ENCODE measurements at places on chromosomes 2 and 18.

GRCh38 chr2:164495491-164496223, 125.6 kb downstream of the GRB14 start:
- DNase-seq = peak; percentile 21

DNA sequence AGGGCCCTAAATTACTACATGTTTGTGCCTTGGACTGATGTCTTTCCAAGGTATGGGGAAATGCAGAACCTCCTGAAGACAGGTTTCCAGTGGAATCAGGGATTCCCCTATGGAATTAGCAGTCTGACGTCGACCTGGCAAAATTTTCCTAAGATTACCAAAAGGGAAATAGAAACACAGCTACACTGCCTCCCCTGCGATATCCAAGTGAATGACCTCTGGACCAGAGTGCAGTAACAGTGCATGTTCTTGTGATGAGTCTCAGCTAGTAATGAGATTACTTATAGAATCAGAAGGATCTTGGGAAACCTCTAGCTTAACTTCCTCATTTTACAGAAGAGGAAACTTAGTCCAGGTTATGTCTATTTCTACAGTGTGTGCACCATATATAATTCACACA, 21.3 kb upstream of the CHST9 start:
- DNase-seq = no peak

GRCh38 chr2:77797088-77797487, 274.9 kb upstream of the LRRTM4 start:
- DNase-seq = no peak

DNA sequence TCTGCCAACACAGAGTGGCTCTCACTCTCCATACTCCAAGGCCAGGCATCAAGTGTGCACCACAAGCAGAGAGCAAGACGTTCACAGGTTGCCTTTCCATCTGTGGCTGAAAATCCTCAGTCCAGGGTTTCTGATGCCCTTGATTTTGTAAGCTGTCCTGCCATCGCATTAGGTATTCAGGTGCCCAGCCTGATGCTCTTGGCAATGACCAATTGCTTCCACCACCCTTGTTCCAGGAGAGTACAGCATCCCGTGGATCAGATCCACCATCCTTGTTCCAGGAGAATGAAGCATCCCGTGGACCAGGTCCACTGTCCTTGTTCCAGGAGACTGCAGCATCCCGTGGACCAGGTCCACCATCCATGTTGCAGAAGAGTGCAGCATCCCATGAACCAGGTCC, 133.4 kb upstream of the GPC1 start:
- no peak for DNase-seq

DNA sequence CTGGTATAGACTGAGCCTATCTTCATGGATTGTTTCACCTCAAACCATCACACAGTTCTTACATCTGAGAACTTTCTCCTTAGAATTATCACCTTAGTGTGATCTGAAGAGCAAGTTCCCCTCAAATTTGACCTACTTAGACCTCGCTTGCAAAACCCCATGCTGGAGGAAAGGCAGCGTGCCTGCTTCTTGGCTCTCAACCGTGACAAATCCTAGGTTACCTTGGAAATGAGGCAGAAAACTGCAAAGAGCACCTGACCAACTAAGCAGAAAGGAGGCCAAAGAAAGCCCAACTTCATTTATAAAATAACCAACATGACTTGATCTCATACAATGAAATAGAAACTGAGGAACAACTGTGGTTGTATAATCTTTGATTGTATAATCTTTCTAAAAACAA, 146.4 kb downstream of the RAB3GAP1 start:
- no peak for DNase-seq

- no peak for DNase-seq
Observed at GRCh38 chr18:52615943-52616342, 275.9 kb downstream of the DCC start.

DNA sequence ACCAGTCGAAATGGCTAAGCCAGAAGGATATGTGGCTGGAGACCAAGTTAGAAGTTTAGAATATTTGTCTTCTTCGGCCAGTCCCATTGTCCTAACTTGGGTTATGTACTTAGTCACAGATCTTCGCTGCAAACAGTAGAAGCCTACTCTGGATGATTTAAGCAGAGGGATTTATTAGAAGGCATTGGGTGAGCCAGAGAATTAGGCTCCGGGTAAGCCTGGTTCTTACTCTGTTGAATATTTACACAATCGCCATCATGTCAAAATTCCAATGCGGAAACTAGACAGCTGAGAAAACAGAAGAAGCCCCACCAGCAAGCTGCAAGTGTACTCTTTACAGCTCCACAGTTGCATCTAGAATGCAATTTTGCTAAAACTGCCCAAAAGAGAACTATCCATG, 276.6 kb downstream of the CMPK2 start:
- no peak for DNase-seq

DNA sequence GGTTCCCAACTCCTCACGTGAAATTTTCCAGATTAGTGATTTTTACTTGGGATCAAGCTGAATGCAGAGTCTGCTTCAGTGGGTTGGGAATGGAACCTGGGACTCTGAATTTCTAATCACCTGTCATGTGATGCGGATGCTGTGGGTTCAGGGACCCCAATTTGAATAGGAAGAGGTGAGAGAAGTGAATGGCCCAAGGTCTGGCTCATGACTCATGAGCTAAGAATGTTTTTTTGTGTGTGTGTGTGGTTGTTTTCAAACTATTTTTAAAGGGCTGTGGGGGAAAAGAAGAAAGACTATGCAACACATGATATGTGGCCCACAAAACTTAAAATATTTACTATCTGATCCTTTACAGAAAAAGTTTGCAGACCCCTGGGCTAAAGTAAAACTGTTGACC, 108.5 kb upstream of the CYRIA start:
- DNase-seq = no peak

GRCh38 chr2:196331143-196331542, 159.8 kb upstream of the STK17B start:
- DNase-seq = no peak

DNA sequence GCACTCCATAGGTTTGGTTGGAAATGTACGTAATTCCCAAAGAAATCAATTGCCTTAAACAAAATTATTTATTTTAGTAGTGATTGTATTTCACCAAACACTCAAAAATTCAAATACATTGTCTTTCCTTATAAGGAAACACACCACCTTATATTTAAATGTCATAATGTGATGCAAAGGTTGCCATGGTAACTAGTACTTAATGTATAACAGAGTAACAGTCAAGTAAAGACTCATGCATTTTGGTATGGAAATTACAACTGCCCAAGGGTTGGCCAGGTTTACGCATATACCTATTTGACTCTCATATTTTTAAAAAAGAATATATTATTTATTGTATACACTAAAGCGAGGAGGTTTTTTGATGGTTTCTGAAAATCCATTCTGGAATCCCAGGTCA, 231.2 kb downstream of the TCF4 start:
- DNase-seq = no peak

GRCh38 chr2:42029171-42029570, 18.6 kb upstream of the PKDCC start:
- DNase-seq = no peak

DNA sequence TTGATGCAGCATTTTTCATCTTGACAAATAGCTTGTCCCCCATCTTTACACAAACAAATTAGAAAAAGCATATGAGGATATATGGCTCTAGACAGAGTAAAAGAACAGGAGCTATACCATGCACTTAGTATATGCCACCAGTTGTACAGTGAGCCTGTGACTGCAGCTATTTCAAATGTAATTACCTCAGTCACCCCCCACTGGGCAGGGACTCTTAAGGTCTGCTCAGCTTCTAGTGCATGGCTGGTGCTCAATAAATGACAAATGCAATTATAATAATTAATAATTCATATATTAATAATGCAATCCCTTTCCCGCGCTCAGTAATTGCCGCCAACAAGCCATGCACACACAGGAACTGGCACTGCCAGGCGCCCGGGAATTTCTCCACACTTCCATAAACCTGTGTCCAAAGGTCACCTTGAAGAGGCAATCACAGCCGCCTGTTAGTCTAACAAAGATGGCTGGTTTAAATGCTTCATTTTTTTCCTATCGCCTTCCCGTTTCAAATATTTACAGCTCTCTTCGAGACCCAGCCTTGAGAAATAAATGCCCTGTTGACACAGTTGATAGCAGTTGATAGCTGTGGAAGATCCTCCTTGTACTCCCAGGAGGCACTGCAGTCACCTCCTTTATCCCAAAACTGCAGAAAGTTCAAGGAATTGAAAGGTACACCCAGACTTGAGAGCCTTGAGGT, 156.6 kb downstream of the INO80D start:
- DNase-seq = no peak

DNA sequence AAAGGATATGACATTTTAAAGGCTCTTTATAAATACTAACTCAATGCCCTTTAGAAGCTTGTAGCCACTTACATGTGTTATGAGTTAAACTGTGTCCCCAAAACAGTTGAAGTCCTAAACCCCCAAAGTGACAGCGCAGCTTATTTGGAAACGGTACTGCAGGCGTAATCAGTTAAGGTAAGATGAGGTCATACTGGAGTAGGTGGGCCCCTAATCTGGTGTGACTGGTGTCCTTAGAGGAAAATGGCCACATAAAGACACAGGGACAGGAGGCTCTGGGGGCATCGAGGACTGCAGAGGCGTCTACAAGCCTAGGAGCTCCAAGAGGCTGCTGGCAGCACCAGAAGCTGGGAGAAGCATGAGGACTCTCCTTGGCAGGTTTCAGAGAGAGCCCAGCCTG, 8.5 kb downstream of the TXNL4A start:
- DNase-seq = no peak

DNA sequence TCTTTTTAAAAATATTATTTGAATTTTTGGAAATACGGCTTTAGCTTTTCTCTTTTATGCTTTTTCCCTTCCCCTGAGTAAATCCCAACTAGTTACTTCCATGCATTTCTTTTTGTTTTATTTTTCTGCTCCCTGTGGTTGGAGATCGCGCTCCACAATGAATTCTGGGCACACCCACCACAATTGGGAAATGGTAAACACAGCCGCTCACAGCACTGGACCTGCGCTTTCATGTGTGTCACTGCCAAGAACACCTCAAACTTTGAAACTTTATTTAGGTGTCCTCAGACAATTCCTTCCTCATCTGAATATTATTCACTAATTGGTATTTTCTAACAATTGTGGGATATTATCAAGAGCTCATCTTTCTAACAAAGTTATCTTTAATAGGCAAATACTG, 82.8 kb upstream of the TMEM18 start:
- no peak for DNase-seq

DNA sequence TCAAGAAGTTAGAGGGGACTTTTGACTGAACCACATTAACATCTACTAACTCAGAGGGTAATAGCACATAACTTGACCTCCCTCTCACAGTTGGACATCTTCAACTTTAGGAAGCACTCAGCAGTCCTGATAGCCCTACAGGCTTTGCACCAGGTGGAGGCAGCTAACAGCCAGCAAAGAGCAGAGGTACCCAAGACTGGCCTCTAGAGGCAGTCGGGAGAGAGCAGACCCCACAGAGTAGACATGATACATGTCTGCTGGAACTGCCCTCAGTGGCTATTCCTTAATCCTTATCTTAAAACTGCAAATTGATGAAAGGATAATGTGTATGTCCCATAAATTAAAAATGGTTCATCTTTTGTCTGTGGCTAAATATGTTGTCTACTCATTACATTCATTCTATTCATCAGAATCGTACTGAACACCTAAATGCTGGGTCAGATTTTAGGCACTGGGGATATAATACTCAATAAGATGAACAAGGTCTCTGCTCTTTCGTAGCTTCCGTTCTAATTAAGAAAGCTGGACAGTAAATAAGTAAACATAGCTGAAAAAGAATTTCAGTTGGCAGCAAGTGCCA, 49.8 kb downstream of the CAB39 start:
- DNase-seq = no peak

DNA sequence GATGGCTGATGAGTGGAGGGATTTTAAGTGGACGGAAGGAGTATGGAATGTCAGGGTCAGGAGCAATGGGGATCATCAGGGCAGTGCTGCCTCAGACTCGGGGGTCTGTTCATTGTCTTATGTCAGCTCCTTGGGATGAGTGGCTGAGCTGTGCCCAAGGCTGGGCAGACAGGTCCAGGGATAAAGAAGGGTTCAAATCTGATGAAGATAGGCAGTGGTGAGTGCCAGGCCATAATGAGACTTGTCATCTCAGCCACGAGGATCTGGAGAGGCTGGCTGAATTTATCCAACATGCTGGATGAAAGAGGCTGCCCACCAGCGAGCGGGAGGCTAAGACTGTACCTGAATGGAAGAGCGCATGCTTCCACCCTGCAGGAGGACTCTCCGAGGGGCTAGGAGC, 46.3 kb upstream of the APCDD1 start:
- DNase-seq = no peak

DNA sequence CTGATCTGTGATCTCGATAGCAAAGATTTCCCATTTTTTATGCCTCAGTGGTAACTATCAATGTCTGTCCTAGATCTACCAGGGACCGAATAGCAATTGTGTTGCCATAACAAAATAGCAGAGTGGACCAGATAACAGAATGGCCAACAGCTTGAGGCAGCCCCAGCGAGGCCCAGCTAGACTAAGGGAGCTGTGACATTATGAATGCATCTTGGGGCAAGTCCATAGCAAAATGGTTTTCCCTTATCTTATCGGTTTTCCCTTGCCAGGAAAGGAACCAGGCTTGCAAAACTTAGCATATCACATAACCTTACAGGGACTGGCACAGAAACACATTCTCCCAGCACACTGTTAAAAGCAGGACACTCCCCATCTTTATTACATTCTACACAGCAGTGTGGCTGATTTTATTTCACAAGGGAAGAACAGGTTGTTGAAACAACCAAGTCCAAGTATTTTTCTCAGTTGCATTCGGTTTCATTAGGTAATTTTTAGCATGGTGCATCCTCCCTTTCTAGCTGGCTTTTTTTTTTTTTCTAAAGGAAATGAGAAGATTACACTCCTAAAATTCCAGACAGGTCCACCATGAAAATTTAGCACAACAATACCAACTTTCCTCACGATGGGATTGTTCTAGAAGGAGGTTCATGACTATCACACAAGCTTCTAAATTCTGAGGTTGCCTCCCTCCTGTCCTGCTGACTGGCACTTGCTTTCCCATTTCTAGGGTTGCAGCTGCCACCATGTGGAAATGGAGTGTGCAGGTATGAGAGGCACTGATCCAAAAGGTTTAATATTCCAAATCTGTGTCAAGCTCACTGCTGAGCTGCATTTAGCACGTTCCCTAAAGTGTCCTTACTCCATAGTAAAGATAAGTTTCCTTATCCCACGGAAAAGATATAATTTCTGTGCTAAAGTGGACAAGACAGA, 97.0 kb upstream of the SLC35G4 start:
- DNase-seq = no peak

DNA sequence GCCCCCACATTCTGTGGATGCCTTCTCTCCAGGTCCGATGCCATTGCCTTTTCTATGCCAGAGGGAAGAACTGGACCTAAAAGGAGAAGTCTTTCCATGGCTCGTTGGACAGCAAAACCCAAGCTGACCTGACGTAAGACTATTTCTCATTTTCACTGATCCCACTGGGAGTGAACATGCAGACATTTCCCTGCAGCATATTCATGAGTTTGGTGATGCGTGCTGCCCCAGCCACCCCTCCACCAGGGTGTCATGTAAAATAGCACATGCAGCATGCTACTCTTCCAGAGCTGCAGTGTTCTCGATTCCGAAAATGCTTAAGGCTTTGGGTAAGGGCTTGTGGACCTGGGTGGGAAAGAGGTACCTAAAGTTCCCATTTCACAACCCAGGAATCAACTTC, 221.2 kb downstream of the UXS1 start:
- no peak for DNase-seq

All from renal cortex interstitium (tissue), 15 donors.